ENCODE measurements at places on chromosomes 3 and 15. TPM values are rescaled to one million over a fixed set of nuclear protein-coding genes. Genes with fewer than 3 reads are reported as not detected.

- no peaks in the 10 kb centered on the region for H3K4me1 ChIP-seq
- H3K4me3 ChIP-seq: no peak overlapping the region
- H3K27me3 ChIP-seq: no peaks in the 10 kb centered on the region
- no peaks in the 10 kb centered on the region for H3K36me3 ChIP-seq
Observed at GRCh38 chr3:81443958-81444357, 317.5 kb downstream of the GBE1 start.

DNA sequence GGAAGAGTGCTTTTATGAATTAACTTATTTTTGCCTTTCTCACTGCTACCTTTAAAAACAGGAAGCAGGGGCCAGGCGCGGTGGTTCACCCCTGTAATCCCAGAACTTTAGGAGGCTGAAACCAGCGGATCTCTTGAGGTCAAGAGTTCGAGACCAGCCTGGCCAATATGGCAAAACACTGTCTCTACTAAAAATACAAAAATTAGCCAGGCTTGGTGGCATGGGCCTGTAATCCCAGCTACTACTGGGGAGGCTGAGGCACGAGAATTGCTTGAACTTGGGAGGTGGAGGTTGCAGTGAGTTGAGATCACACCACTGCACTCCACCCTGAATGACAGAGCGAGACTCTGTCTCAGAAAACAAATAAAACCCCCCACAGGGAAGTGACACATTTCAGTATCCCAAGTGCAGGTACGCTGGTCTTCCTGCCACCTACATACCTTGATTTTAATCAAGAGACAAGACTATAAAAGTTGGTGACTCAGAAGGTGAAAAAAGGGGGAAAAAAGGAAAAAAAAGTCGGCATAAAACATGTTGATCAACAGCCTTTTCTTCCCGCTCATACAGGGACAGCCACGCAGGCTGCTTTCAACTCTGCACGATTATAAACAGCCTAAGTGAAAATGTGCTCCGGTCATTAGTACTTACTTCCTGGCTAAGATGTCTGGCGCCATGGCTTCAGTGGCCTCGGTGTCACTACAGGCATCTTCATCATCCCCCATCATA is 18.8 kb downstream of the PPP1R2 start:
- no peak overlapping the region for H3K27ac ChIP-seq
- H3K4me3 ChIP-seq: no peak overlapping the region
- no peaks in the 10 kb centered on the region for H3K27me3 ChIP-seq
- DNase-seq: no peak
- H3K4me1 ChIP-seq: peaks cover 14% of the 10 kb centered on the region
- H3K36me3 ChIP-seq: peaks cover 68% of the 10 kb centered on the region

DNA sequence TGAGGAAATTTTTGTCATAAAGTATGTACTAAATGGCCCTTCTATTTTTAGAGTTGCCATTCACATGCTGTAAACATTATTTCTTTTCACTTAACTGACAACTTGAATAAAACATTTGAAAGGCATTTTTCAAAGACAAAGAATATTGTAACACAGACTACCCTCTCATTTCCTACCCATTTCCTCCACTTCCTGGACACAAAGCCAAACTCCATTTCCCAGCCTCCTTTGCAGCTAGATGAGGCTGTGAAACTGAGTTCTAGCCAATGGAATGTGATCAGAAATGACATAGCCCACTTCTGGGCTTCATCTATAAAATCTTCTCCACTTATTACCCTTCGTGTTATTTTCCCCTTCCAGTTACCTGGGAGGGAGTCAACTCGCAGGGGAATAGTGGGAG is 288.9 kb upstream of the DPH6 start:
- H3K27me3 ChIP-seq: no peaks in the 10 kb centered on the region
- H3K27ac ChIP-seq: no peak overlapping the region
- no peaks in the 10 kb centered on the region for H3K36me3 ChIP-seq

ECE2 gene
- not detected for total RNA-seq

GRCh38 chr15:66963084-66963483 is 102.3 kb upstream of the SMAD3 start:
- no peak overlapping the region for H3K27ac ChIP-seq
- DNase-seq: no peak
- H3K4me1 ChIP-seq: no peaks in the 10 kb centered on the region
- no peak overlapping the region for H3K4me3 ChIP-seq

DNA sequence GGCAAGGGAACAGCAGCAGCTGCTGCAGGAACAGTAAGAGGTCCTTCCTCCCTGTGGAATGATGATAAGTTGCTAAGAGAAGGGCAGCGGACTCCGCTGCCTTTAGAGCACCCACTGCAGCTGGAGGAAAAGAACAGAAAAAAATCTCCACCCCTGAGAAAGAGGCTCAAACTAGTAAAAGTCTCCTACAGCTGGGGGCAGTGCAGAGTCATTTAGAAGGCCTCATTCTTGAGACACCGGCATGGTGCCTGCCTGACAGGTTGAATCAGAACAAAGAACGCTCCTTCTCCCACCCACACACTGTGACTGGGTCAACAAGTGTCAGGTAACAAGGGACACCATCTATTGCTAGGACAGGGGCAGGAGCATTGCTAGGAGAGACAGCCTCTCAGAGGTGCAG is 188.4 kb downstream of the ABHD5 start:
- no peak for DNase-seq
- no peak overlapping the region for H3K4me3 ChIP-seq
- H3K27me3 ChIP-seq: no peaks in the 10 kb centered on the region
- no peaks in the 10 kb centered on the region for H3K36me3 ChIP-seq
- no peaks in the 10 kb centered on the region for H3K4me1 ChIP-seq
- H3K27ac ChIP-seq: no peak overlapping the region

- H3K27ac ChIP-seq: no peak overlapping the region
- peak; percentile 51 for DNase-seq
- no peaks in the 10 kb centered on the region for H3K27me3 ChIP-seq
- no peak overlapping the region for H3K4me3 ChIP-seq
- H3K4me1 ChIP-seq: no peaks in the 10 kb centered on the region
Observed at GRCh38 chr15:28123408-28124023, 24.4 kb upstream of the OCA2 start.

- no peak for DNase-seq
- no peak overlapping the region for H3K4me3 ChIP-seq
- H3K27ac ChIP-seq: no peak overlapping the region
- H3K27me3 ChIP-seq: no peaks in the 10 kb centered on the region
Observed at GRCh38 chr15:60582370-60583036, 103.6 kb upstream of the ICE2 start.

PPIP5K1 gene
- total RNA-seq: 37.3 TPM

MORC1 gene
- not detected for total RNA-seq

CADPS gene
- total RNA-seq: 0.07 TPM

DNA sequence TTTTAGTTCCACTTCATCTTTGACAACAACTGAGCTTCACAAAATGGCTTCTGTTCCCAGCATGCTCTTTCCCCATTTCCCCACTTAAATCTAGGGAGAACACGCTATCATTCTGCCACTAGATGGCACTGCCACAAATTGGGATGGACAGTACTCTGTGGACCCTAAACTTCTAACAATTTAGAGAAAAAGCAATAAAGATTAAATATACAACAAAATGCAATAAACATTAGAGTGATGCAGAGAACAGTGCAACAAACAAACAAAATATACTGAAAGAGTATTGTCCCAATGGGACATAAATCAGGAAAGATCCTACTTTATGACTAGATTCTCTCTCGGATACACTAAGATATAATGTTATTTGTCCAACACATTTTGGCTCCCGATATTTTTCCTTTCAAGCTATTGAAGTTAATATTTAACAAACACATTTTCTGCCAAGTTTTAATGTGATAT is 169.7 kb upstream of the TMCO5A start:
- no peaks in the 10 kb centered on the region for H3K4me1 ChIP-seq
- DNase-seq: no peak
- no peak overlapping the region for H3K4me3 ChIP-seq
- H3K27ac ChIP-seq: no peak overlapping the region

UBE2E2 gene
- 38.2 TPM for total RNA-seq

GOLGA8J gene
- not detected for total RNA-seq

DNA sequence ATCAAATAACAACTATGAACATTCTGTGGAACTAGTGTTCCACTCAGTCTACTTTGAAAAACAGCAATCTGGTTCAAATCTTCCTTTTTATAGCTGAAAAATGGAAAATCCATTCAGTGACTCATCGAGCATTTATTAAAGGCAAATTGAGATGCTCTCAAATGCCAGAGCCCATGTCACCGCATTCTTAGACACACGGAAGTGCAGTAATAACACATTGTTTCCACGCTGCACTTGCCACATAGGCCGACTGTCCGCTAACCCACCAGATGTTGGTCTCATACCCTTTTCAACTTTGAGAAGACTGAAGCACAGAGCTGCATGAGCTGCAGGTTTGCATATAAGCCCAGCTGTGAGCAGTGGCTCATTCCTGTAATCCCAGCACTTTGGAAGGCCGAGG is 95.9 kb downstream of the TMEM266 start:
- no peak for DNase-seq
- no peaks in the 10 kb centered on the region for H3K27me3 ChIP-seq
- H3K27ac ChIP-seq: no peak overlapping the region
- peaks cover 22% of the 10 kb centered on the region for H3K4me1 ChIP-seq
- H3K4me3 ChIP-seq: no peak overlapping the region

GRCh38 chr15:94228611-94229010 is 2.8 kb upstream of the MCTP2 start:
- H3K4me1 ChIP-seq: no peaks in the 10 kb centered on the region
- no peak overlapping the region for H3K27ac ChIP-seq
- peaks cover 3% of the 10 kb centered on the region for H3K27me3 ChIP-seq
- no peak for DNase-seq

GRCh38 chr3:134291319-134292254 is 40.9 kb upstream of the RYK start:
- H3K27me3 ChIP-seq: peaks cover 3% of the 10 kb centered on the region
- no peaks in the 10 kb centered on the region for H3K36me3 ChIP-seq
- H3K4me1 ChIP-seq: peaks cover 5% of the 10 kb centered on the region
- peak; percentile 90 for DNase-seq

- H3K4me3 ChIP-seq: peak overlapping the region; percentile 86
- no peaks in the 10 kb centered on the region for H3K36me3 ChIP-seq
- peak overlapping the region; percentile 79 for H3K27ac ChIP-seq
- peak; percentile 21 for DNase-seq
- peaks cover 20% of the 10 kb centered on the region for H3K4me1 ChIP-seq
Observed at GRCh38 chr3:101725194-101725889, 928 bp downstream of the CEP97 start.

ADAMTS7 gene
- total RNA-seq: 0.84 TPM

DNA sequence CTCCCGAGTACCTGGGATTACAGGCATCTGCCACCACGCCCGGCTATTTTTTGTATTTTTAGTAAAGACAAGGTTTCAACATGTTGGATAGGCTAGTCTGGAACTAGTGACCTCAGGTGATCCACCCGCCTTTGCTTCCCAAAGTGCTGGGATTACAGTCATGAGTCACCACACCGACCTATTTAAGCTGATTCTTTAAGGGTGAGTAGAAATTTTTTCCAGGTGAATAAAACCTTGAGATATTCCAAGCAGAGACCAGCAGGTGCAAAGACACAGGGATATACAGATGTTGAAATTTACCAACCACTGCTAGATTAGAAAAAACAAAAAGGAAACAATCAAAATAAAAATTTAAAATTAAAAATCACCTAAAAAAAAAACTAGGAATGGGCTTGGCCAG is 74.4 kb upstream of the CHRNB4 start:
- H3K27me3 ChIP-seq: peaks cover 9% of the 10 kb centered on the region
- no peaks in the 10 kb centered on the region for H3K36me3 ChIP-seq
- no peak overlapping the region for H3K4me3 ChIP-seq
- no peak overlapping the region for H3K27ac ChIP-seq
- H3K4me1 ChIP-seq: no peaks in the 10 kb centered on the region
- no peak for DNase-seq

THAP10 gene
- total RNA-seq: 1.6 TPM

- no peak for DNase-seq
- H3K4me3 ChIP-seq: no peak overlapping the region
- H3K36me3 ChIP-seq: no peaks in the 10 kb centered on the region
- H3K4me1 ChIP-seq: no peaks in the 10 kb centered on the region
- no peaks in the 10 kb centered on the region for H3K27me3 ChIP-seq
Observed at GRCh38 chr3:53084310-53085001, 38.6 kb upstream of the SFMBT1 start.

DNA sequence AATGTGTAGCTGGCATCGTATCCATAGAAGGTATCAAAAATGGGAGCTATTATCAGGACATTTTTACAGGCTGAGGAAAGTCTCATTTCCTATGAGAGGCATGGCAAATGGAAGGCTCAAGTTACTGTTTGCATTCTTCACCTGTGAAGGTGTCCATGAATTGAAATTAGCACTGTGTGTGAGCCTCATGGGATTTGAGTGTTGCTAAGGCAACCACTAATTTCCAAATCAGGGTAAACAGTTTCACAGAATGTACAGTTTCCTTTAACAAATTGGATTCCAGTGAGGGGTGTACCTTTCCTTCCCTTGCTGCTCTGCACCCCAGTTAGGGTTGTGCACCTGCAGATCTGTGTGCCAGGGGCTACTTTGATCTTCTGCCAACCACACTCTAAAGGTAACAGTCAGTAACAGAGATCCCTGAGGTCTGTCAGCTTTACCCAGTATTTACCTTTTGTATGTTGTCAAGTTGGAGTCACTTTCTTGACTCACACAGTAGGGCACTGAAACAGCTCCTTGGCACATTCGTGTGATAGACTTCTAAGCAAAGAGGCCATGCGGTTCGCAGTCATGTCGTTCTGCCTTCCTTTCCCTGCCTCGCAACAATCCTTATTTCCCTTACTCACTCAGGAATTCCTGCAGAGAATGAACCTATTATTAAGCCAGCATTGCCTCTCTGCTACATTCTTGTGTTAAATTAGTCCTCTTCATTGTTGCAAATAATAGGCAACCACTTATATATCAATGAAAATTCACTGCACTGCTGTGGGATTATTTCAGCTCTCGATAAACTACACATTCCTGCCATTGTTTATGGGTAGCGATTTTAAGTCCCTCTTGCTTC is 129.8 kb upstream of the GBE1 start:
- H3K27ac ChIP-seq: no peak overlapping the region
- no peaks in the 10 kb centered on the region for H3K36me3 ChIP-seq
- H3K27me3 ChIP-seq: no peaks in the 10 kb centered on the region
- no peak for DNase-seq
- H3K4me1 ChIP-seq: peaks cover 17% of the 10 kb centered on the region
- no peak overlapping the region for H3K4me3 ChIP-seq

RAB11A gene
- total RNA-seq: 94.8 TPM

- H3K4me1 ChIP-seq: no peaks in the 10 kb centered on the region
- H3K36me3 ChIP-seq: no peaks in the 10 kb centered on the region
- H3K27me3 ChIP-seq: no peaks in the 10 kb centered on the region
- H3K4me3 ChIP-seq: no peak overlapping the region
- H3K27ac ChIP-seq: no peak overlapping the region
Observed at GRCh38 chr3:159941038-159942000, 47.3 kb upstream of the IL12A start.

GRCh38 chr15:90706394-90707327 is 10.5 kb upstream of the BLM start:
- H3K4me3 ChIP-seq: no peak overlapping the region
- no peak overlapping the region for H3K27ac ChIP-seq
- H3K36me3 ChIP-seq: peaks cover 2% of the 10 kb centered on the region
- DNase-seq: no peak

- DNase-seq: no peak
- no peak overlapping the region for H3K27ac ChIP-seq
- H3K27me3 ChIP-seq: peaks cover 3% of the 10 kb centered on the region
- H3K4me1 ChIP-seq: no peaks in the 10 kb centered on the region
- no peaks in the 10 kb centered on the region for H3K36me3 ChIP-seq
- H3K4me3 ChIP-seq: no peak overlapping the region
Observed at GRCh38 chr3:186831798-186832197, 10.7 kb upstream of the ADIPOQ start.

GRCh38 chr3:122245513-122246174 is 62.2 kb downstream of the CASR start:
- H3K27me3 ChIP-seq: no peaks in the 10 kb centered on the region
- no peak for DNase-seq
- no peaks in the 10 kb centered on the region for H3K36me3 ChIP-seq

CCR8 gene
- total RNA-seq: not detected

CHRNA5 gene
- total RNA-seq: 0.71 TPM

Data from psoas muscle (tissue), 8 donors.